ENCODE measurements at places on chromosomes 6 and 20.

DNA sequence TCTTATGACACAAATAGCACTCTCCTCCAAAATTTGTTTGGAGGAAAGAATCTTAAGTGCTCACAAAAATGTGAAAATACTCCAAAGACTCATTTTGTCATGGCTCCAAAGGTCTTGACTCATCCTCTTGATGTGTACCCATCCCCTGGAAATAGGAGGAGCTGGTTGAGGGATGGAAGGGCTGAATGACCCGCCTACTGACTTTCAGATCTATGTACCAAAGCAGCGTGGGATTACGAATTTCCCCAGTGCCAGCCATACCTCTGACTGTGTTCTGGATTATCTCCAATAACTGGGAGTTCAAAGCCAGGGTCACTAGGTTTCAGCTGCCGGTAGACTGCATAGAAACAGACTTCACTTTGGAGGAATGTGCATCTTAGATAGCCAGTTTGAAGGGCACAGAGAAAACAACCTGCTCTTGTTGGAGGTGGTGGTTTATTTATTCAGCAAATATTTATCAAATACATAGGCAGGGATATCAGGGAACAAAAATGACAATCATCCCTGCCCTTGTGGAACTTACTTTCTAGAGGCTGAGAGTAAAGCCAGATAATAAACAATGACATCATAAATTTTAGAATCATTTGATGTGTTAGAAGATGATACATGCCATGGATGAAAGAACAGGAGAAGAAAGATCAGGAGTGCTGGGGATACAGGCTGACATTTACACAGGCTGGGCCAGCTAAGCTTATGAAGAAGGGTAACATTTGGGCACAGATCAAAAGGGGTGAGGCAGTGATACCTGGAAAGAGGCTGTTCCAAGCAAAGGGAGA is 246.6 kb downstream of the TBXT start:
- no peak for DNase-seq

DNA sequence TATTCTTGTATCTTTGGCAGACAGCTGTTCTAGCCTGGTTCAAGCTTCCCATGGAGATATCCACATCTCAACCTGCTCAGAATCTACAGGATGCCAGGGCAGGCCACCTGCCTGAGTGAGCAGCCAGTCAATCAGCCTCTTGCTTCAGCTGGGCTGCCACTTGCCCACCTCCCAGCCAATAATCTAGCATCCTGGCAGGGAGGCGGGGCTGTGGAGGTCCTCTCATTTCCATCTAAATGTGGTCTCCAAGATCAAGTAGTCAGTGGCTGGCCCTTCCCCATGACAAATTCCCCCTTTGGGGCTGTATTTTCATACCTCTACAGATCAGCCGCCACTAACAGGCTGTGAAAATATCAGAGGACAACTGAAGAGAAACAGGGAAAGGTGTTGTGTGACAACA is 33.0 kb upstream of the SPDEF start:
- DNase-seq: no peak

DNA sequence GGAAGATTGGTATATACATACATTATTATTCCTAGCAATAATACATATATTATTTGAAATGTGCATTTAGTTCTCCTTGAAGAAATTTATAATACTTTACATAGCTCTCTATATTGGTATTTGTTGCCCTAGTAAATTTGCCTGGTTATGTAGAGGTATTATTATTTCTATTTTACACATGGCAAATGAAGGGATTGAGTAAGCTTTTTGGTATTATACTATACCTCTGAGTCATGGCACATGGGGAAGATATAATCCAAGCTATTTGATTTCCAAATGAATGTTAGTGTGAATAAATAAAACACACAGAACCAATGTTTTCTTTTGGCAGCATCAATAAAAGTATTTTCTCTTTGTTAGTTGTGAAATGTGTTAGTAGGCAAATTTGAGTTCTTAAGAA is 409.6 kb upstream of the SLC35B3 start:
- no peak for DNase-seq

DNA sequence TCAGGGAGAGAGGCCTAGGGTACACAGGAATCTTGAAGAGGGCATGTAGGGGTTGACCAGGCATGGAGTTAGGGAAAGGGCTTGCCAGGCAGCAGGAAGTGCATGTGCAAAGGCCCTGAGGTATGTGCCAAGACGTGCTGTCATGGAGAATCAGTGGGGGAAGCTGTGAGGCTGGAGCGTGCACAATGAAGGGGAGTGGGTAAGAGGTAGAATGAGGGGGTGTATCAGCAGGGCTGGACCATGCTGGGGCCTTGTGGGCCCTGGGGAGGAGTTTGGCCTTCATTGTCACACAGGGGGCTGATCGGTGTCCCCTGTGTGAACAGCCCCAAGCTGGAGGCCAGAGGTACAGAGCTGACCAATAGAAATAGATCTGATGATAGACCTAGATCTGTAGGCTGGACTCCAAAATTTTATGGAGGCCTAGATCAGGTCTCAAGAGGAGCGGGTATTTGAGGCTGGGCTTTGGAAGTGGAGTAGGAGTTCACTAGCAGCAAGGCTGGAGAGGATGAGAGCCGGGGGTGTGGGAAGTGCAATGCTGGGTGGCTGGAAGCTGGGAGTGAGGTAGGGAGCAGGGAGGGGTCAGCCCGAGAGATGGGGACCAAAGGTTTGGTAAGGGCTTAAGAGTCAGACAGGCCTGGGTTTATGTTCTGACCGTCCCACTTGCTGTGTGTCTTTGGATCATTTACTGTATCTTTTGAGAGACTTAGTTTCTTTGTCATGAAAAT is 3.0 kb downstream of the SRC start:
- DNase-seq: no peak

DNA sequence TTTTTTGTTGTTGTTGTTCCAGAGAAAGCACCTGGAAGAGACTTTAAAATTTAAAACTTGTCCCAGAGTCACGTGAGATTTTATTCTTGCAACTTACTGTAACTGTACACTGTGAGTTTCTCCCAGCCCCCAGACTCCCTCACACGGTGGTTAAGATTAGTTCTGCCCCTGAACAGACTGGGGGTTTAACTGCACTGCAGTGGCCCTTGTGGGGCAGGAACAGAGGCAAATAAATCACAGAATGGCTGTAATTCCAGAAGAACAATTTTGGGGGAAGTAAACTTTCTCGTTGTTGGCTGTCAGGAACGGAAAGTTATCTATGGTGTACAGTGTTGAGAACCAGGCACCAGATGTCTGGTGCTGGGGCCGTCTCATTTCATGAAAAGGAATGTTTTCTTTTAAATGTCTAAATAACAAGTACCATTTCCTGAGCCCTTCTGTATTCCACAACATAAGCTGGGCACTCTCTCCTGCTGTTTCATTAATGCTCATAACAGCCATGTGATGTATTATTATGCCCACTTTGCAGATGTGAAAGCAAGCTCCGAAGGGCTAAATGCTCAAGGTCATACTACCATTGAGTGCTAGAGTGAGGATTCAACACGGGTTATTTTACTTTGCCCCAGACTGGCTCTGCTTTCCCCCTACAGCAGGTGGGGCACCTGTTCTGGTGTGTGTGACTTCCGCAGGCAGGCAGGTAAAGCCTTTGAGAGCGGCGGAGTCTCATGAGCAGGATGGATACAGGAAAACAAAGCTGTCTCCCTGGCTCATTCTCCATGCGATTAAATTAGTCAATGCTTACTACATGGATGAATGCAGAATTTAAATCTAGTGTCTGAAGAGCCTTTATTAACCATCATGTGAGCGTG is 30.5 kb downstream of the CNKSR3 start:
- DNase-seq: no peak

- no peak for DNase-seq
Observed at GRCh38 chr6:74458536-74458935, 747.3 kb downstream of the COL12A1 start.

GRCh38 chr6:37238381-37238780 is 19.2 kb upstream of the TBC1D22B start:
- DNase-seq: no peak

- DNase-seq: no peak
Observed at GRCh38 chr6:20377623-20378265, 23.9 kb upstream of the E2F3 start.

DNA sequence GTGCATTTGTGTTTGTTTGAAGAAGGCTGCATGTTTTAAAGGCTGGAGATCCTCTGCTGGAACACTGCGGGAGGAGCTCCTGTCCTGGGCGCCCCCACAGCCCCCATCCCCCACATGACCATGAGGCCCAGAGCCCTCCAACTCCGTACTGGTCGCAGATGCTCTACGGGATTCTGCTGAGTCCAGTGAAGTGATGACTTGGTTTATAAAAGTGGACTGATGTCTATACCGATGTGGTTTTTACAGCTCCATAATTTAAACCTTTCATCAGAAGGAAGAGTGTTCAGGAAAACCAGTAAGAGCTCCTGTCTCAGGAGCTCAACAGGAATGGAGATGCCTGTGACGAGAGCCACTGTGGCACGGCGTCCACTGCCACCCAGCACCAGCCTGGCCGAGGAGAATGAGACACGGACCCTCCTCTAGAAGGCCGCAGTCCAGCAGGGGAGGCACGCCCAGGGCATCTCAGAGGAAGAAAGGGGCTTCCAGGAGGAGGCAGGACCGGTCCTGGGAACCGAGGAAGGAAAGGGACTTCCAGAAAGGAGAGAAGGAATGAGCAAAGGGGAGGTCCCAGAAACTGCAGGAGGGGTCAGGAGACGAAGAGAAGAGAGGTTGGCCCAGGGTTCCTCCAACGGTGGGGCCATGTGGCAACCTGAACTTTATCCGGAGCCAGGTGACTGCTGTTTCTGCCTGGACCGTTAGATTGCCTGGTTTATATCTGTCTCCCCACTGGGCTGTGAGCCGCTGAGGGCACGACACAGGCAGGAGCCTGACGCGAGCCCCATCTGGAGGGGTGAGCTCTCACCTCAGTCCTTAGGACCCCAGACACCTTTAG is 26.9 kb downstream of the BFSP1 start:
- no peak for DNase-seq

DNA sequence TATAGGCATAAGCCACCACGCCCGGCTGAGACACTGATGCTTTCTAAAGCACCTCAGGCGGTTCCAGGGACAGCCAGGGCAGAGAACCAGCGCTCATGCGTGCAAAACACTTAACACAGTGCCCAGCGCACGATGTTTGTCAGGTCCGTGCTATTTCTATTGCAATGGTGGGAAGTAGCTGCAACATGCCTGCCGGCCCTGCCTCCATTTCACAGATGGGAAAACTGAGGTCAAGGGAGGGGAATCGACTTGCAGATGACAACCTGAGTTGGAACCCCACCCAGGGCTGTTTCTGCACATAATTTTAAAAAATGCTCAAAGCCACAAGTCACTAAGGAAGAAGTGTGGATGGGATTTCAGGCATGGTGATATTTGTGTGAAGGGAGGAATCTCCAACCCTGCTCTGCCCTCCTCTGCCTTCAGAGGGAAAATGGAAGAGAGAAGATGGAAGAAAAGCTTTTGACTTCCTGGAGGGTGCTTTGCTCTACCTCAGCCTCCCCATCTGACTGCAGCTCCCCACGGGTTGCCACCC is 39.9 kb downstream of the KIAA1755 start:
- no peak for DNase-seq

GRCh38 chr20:23407781-23408464 is 13.4 kb downstream of the NAPB start:
- DNase-seq: no peak
